Ovary (tissue), 10 donors: ENCODE measurements at places on chromosomes 7 and 10. TPM values are rescaled to one million over a fixed set of nuclear protein-coding genes. Genes with fewer than 3 reads are reported as not detected.

The PHKG1 gene
- total RNA-seq, result 1.0 TPM

The C1QL3 gene
- not detected for total RNA-seq

The AKR1B15 gene
- total RNA-seq, result not detected

The ELAPOR2 gene
- 7.0 TPM for total RNA-seq

The ZPBP gene
- 1.1 TPM for total RNA-seq

The CFAP70 gene
- 4.3 TPM for total RNA-seq

The ANKRD30A gene
- total RNA-seq, result not detected

The CRTAC1 gene
- total RNA-seq, result 6.7 TPM

The IMPDH1 gene
- 54.2 TPM for total RNA-seq

The NKX2-3 gene
- total RNA-seq, result not detected

The LLCFC1 gene
- not detected for total RNA-seq

GRCh38 chr7:149878523-149878921 is 4.8 kb downstream of the ATP6V0E2 start:
- H3K4me1 ChIP-seq, result peaks cover 5% of the 10 kb centered on the region
- no peak overlapping the region for H3K4me3 ChIP-seq
- no peak for DNase-seq
- H3K27me3 ChIP-seq, result no peaks in the 10 kb centered on the region

- no peak overlapping the region for H3K27ac ChIP-seq
- no peak overlapping the region for H3K4me3 ChIP-seq
- DNase-seq, result no peak
- no peaks in the 10 kb centered on the region for H3K27me3 ChIP-seq
- H3K36me3 ChIP-seq, result no peaks in the 10 kb centered on the region
- H3K4me1 ChIP-seq, result peaks cover 6% of the 10 kb centered on the region
Measured at GRCh38 chr7:151404216-151405011, 5.4 kb downstream of the WDR86 start.

GRCh38 chr7:16271990-16272665 is 149.2 kb downstream of the CRPPA start:
- H3K27me3 ChIP-seq, result no peaks in the 10 kb centered on the region
- H3K27ac ChIP-seq, result no peak overlapping the region
- H3K4me3 ChIP-seq, result no peak overlapping the region
- no peaks in the 10 kb centered on the region for H3K36me3 ChIP-seq

DNA sequence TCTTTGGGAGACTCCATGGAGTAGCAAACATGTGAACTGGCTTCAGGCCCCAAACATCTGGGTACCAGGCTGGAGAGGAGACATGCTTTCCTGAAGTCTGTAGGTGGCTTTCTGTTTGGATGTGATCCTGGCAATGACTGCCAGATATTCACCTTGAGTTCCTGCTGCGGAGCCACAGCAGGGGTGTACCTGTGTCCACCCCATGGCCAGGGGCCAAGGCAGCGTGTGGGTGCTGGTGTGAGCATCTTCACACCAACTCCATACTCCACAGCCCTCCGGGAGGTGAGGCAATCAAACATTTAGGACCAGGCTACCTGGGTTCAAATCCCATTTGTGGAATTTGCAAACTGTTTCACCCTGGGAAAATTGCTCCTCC is 113.0 kb downstream of the ADCY1 start:
- no peak for DNase-seq
- H3K4me3 ChIP-seq, result no peak overlapping the region
- no peak overlapping the region for H3K27ac ChIP-seq
- no peaks in the 10 kb centered on the region for H3K36me3 ChIP-seq
- no peaks in the 10 kb centered on the region for H3K4me1 ChIP-seq

- H3K36me3 ChIP-seq, result no peaks in the 10 kb centered on the region
- H3K4me1 ChIP-seq, result peaks cover 47% of the 10 kb centered on the region
- no peaks in the 10 kb centered on the region for H3K27me3 ChIP-seq
- H3K4me3 ChIP-seq, result no peak overlapping the region
- peak overlapping the region; percentile 87 for H3K27ac ChIP-seq
Measured at GRCh38 chr10:71770255-71770654, 3.1 kb downstream of the VSIR start.

- no peaks in the 10 kb centered on the region for H3K4me1 ChIP-seq
- H3K36me3 ChIP-seq, result no peaks in the 10 kb centered on the region
- no peak overlapping the region for H3K4me3 ChIP-seq
- H3K27ac ChIP-seq, result no peak overlapping the region
- no peak for DNase-seq
Measured at GRCh38 chr7:81081616-81082015, 162.8 kb upstream of the SEMA3C start.

GRCh38 chr10:118259288-118259906 is 82.7 kb downstream of the FAM204A start:
- no peak overlapping the region for H3K4me3 ChIP-seq
- H3K36me3 ChIP-seq, result no peaks in the 10 kb centered on the region
- H3K27ac ChIP-seq, result no peak overlapping the region
- no peaks in the 10 kb centered on the region for H3K4me1 ChIP-seq
- no peaks in the 10 kb centered on the region for H3K27me3 ChIP-seq
- DNase-seq, result peak; percentile 30

GRCh38 chr7:65304175-65304574 is 69.5 kb upstream of the ZNF92 start:
- no peaks in the 10 kb centered on the region for H3K27me3 ChIP-seq
- no peak for DNase-seq
- no peak overlapping the region for H3K4me3 ChIP-seq

DNA sequence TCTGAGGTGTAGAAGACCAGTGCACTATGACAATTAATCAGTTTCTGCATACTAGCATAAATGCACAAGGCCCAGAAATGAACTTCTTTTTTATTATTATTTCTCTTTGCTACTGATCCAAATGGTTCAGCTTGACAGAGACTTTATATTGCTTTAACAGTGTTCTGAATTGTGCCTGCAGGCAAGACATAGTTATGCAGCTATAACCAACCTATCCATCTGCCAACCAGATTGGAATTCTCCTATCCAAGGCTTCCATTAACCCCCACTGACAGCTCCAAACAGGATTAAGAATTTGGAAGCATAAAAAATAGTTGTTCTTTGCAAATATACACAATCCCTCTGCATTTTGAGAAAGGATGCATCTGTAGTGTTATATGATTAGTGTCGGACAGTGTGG is 98.2 kb downstream of the BTRC start:
- no peaks in the 10 kb centered on the region for H3K36me3 ChIP-seq
- H3K27ac ChIP-seq, result no peak overlapping the region
- no peak for DNase-seq
- no peaks in the 10 kb centered on the region for H3K4me1 ChIP-seq
- no peaks in the 10 kb centered on the region for H3K27me3 ChIP-seq

DNA sequence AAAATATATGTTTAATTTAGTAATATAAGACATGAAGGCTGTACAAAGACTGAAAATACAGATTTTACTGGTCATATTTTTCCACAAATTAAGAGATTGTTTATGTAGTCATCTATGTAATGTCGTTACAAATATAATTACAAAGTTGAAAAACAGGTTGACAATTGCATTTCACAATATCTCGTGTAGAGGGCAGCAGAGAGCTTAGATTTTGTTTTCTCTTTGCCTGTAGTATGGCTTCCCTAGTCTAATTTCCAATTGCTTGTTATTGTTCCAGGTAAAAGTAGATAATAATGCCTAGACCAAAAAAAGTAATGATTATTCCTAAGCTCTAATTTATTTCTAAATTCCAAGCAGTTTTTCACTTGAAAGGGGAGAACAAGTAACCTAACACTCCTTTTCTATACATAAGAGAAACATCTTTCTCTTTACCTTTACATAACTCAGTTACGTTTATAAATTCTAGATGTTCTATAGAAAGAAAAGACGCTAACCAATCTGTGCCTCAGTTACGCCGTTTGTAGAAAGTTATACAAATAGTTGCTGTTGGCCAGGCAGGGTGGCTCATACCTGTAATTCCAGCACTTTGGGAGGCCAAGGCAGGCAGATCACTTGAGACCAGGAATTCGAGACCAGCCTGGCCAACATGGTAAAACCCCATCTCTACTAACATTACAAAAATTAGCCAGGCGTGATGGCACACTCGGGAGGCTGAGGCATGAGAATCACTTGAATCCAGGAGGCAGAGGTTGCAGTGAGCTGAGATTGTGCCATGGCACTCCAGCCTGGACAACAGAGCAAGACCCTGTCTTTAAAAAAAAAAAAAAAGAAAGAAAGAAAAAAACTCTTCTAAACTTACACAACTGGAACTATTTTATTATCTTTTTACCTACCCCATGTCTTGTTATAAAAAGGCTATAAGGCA is 30.0 kb downstream of the NET1 start:
- no peaks in the 10 kb centered on the region for H3K36me3 ChIP-seq
- peaks cover 3% of the 10 kb centered on the region for H3K4me1 ChIP-seq
- DNase-seq, result no peak
- H3K4me3 ChIP-seq, result no peak overlapping the region

- H3K27ac ChIP-seq, result no peak overlapping the region
- H3K4me3 ChIP-seq, result no peak overlapping the region
- no peak for DNase-seq
- no peaks in the 10 kb centered on the region for H3K27me3 ChIP-seq
Measured at GRCh38 chr7:139114585-139114984, 5.1 kb upstream of the ZC3HAV1 start.

GRCh38 chr10:130141878-130142277 is 5.7 kb downstream of the GLRX3 start:
- H3K4me1 ChIP-seq, result peaks cover 13% of the 10 kb centered on the region
- no peaks in the 10 kb centered on the region for H3K36me3 ChIP-seq
- no peak overlapping the region for H3K4me3 ChIP-seq
- H3K27me3 ChIP-seq, result no peaks in the 10 kb centered on the region
- DNase-seq, result no peak

GRCh38 chr10:77431209-77431611 is 206.4 kb downstream of the KCNMA1 start:
- H3K36me3 ChIP-seq, result no peaks in the 10 kb centered on the region
- H3K4me3 ChIP-seq, result no peak overlapping the region
- H3K27me3 ChIP-seq, result no peaks in the 10 kb centered on the region

GRCh38 chr7:91285696-91286355 is 21.6 kb downstream of the FZD1 start:
- no peak overlapping the region for H3K27ac ChIP-seq
- DNase-seq, result no peak
- H3K4me1 ChIP-seq, result peaks cover 2% of the 10 kb centered on the region

- H3K4me1 ChIP-seq, result no peaks in the 10 kb centered on the region
- H3K36me3 ChIP-seq, result no peaks in the 10 kb centered on the region
- no peak for DNase-seq
Measured at GRCh38 chr10:22833781-22834180, 94.1 kb upstream of the ARMC3 start.

- H3K4me1 ChIP-seq, result no peaks in the 10 kb centered on the region
- H3K36me3 ChIP-seq, result no peaks in the 10 kb centered on the region
- DNase-seq, result no peak
Measured at GRCh38 chr10:8360365-8360764, 305.9 kb downstream of the GATA3 start.

DNA sequence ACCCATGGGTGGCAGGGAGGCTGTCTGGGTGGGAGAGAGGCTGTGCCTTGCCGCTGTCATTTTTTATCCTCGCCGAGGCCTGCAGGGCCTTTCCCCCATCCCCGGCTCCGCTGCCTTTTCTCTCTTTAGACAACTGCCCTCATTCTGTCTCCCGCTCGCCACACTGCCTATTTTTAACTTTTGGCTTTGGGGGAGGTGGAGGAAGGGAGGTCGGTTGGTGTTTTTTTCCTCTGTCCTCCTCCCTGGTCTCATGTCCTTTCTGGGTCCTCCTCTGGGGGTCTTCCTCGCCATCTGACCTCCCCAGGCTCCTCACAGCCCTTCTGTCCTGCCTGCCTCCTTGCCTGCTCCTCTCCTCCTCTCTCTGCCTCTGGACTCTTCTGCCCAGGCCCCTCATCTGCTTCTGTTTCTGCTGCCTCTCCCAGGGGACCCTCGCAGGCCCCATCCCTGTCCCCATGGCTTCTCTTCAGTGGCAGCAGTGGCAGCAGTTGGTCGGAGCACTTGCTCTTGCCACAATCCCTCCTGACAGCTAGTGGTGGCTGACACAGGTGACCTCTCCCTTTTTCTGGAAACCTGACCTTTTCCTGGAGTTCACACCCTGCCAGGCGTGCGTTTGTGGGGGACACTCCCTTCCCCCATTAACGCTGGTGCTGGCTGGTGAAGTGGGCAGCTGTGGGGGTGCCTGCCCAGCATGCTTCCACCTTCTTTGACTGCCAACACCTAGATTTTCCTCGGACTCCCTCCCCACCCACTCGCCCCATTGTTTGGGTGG is 19.5 kb upstream of the PCBD1 start:
- H3K27me3 ChIP-seq, result no peaks in the 10 kb centered on the region
- no peak for DNase-seq
- no peaks in the 10 kb centered on the region for H3K36me3 ChIP-seq
- H3K27ac ChIP-seq, result no peak overlapping the region
- no peak overlapping the region for H3K4me3 ChIP-seq

DNA sequence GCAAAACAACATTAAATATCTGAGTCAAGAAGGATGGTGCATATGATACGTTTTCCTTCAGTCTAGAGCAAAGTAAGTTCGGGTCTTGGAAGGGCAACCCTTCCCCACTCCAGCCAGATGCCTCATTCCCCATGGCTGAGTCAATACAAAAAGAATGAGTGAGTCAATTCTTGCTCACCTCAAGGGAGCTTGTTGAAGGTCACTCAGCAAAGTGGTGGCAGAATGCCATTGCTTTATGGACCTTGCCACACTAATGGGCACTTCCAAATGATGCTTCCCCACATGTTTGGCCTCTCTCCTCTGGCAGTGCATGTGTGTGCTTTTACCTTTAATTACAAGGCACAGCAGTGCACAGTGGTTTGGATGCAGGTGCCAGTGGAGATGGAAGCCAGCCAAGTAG is 296.5 kb downstream of the SORCS3 start:
- no peak for DNase-seq
- H3K4me1 ChIP-seq, result no peaks in the 10 kb centered on the region
- H3K4me3 ChIP-seq, result no peak overlapping the region
- H3K27ac ChIP-seq, result no peak overlapping the region
- H3K36me3 ChIP-seq, result no peaks in the 10 kb centered on the region

- peaks cover 3% of the 10 kb centered on the region for H3K4me1 ChIP-seq
- DNase-seq, result no peak
- peak overlapping the region; percentile 21 for H3K27ac ChIP-seq
- no peaks in the 10 kb centered on the region for H3K27me3 ChIP-seq
- H3K4me3 ChIP-seq, result no peak overlapping the region
- H3K36me3 ChIP-seq, result no peaks in the 10 kb centered on the region
Measured at GRCh38 chr7:100835903-100836811, 8.8 kb upstream of the EPHB4 start.

DNA sequence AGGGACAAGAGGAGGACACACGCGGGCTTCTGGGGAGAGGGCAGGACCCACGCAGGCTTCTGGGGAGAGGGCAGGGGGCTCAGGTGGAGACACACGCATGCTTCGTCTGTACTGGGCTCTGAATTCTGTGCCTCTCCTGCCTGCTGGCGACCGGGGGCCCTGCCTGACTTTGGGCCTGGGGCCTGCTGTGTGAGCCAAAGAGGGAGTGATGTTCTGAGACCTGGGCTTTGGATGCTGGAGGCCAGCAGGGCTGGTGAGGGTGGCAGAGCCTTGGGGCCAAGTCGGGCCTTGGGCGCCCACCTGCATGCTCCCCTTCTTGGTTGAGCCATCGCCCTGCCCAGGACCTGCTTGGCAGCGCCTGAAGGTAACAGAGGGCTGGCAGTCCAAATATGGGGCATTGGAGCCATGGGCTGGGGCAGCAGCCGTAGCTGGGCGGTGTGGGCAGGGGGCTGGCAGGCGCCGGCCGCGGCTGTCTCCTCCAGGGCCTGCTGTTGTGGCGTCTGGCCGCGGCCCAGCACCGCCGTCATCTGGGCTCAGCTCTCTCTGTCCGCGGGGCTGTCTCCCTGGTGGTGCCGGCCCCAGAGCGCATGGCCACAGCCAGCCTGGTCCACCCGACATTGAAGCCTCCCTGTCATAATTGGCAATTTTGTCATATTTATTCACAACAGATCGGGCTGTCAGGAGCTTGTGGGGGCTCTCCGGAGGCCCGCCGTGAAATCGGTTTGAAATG is 78.9 kb downstream of the UNCX start:
- no peak overlapping the region for H3K4me3 ChIP-seq
- H3K27ac ChIP-seq, result no peak overlapping the region
- H3K27me3 ChIP-seq, result no peaks in the 10 kb centered on the region
- no peaks in the 10 kb centered on the region for H3K36me3 ChIP-seq
